ENCODE measurements at places on chromosomes 5 and 9. TPM values are rescaled to one million over a fixed set of nuclear protein-coding genes. Genes with fewer than 3 reads are reported as not detected.

- H3K36me3 ChIP-seq = no peaks in the 10 kb centered on the region
- peaks cover 10% of the 10 kb centered on the region for H3K4me1 ChIP-seq
- no peak overlapping the region for H3K27ac ChIP-seq
- peak overlapping the region; percentile 52 for H3K4me3 ChIP-seq
These were observed 19.5 kb upstream of the GOLPH3 start for GRCh38 chr5:32193591-32193990.

DNA sequence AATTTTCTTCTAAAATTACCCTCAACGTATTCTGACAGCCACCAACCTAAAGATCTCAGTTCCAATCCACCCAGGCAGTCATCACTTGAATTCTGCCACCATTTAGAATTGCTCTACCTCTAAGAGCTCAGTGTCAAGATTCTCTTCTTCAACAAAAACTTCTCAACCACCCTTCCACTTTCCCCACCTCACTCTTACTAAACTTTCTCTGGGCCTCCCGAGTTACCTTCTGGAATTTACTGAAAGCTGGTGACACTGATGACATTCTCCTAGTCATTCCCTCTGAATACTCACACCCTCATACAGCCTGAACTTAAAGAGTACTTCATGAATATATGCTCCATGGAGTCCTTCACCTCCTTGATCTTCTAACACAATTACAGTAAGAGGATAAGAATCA, 209.5 kb downstream of the TSSK1B start:
- H3K27me3 ChIP-seq = no peaks in the 10 kb centered on the region
- H3K4me3 ChIP-seq = no peak overlapping the region
- H3K27ac ChIP-seq = no peak overlapping the region
- peaks cover 4% of the 10 kb centered on the region for H3K4me1 ChIP-seq

Gene KIAA1958
- total RNA-seq = 5.8 TPM

GRCh38 chr9:98861781-98862504, 54.5 kb downstream of the GALNT12 start:
- peaks cover 5% of the 10 kb centered on the region for H3K36me3 ChIP-seq
- DNase-seq = peak; percentile 90
- H3K4me3 ChIP-seq = no peak overlapping the region
- peaks cover 25% of the 10 kb centered on the region for H3K27me3 ChIP-seq
- peaks cover 15% of the 10 kb centered on the region for H3K4me1 ChIP-seq

- H3K27me3 ChIP-seq = no peaks in the 10 kb centered on the region
- no peaks in the 10 kb centered on the region for H3K4me1 ChIP-seq
- H3K36me3 ChIP-seq = peaks cover 18% of the 10 kb centered on the region
- no peak for DNase-seq
These were observed 92.2 kb upstream of the SARDH start for GRCh38 chr9:133830310-133830709.

DNA sequence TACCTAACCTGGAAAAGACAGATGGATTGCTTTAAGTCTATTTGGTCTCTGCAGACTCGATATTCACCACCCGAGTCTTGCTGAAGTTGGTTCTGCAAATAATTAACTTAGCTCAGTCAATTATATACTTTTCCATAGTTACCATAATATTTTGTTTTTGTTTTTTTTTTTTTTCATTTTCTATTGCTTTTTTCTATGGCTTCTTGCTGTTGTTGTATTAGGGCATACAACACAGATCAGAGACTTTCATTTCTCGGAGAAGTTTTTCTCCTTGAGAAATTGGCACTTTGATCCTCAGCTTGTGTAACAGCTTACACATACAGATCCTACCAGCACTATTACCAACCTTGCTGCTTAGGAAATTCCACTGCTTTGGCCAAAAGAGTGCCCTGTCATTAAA, 88.0 kb downstream of the GPR21 start:
- no peak overlapping the region for H3K27ac ChIP-seq
- H3K4me1 ChIP-seq = no peaks in the 10 kb centered on the region
- H3K27me3 ChIP-seq = no peaks in the 10 kb centered on the region
- H3K36me3 ChIP-seq = peaks cover 4% of the 10 kb centered on the region
- no peak overlapping the region for H3K4me3 ChIP-seq

Gene BARX1
- total RNA-seq = not detected

Gene PCDHGC3
- total RNA-seq = 31.7 TPM

Gene CA9
- total RNA-seq = not detected

Gene ACER2
- 3.2 TPM for total RNA-seq

DNA sequence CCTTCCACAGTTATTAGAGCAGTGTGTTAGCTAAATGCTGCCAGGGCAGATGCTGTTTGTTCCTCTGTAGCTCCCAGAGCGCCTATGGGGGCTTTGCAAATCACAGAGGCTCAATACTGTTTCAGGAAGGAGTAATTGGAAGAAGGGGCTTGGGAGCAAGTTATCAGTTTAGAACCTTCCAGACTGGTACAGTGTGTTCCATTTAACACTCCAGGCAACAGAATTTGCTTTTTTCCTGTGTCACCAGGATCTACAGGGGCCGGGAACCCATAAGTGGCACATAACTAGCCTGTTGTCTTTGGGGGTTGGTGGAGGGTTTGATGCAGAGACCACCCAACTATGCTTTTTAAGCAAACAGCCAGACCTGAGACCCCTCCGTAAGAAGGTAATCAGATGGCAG, 307.3 kb upstream of the KCNN2 start:
- no peaks in the 10 kb centered on the region for H3K4me1 ChIP-seq
- DNase-seq = no peak
- no peak overlapping the region for H3K4me3 ChIP-seq
- no peak overlapping the region for H3K27ac ChIP-seq
- H3K27me3 ChIP-seq = peaks cover 14% of the 10 kb centered on the region

DNA sequence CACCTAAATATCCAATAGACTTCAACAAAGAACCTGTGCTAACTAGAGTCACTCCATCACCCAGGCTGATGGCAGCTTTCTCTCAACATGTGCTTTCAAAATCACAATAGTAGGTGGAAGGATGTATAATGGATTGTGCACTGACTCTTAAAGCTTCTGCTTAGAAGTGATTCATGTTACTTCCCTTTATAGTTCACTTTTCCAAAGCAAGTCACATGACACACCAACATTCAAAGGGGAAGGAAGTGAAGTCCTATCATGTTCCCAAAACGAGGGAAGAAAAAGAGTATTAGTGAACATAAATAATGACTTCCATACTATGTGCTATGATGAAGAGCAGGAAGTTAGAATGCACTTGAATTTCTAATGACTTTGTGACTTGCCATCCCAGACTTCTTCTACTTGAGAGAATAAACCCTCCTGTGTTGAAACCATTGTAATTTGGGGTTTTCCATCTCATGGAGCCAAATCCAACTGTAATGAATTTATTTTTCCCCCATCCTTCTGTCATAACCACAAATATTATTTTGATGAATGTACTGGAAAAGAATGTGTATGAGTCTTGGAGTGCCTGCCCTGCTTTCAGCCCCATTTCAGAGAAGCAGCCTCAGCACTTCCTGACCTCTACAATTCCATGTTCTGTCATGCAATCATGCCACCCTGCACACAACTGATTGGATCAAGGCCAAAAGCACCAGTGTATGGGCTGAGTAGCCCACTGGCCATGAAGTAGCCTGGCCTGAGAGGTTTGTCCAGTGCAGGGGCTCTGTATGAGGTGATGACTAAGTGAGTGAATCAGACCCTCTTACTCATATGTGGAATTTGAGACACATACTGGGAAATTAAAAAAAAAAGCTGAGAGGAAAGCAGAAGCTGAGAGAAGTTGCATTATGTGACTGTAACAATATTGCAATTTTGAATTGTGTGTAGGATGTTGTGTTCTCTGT, 525.9 kb upstream of the CLINT1 start:
- no peaks in the 10 kb centered on the region for H3K36me3 ChIP-seq
- H3K27ac ChIP-seq = peak overlapping the region; percentile 82
- no peaks in the 10 kb centered on the region for H3K27me3 ChIP-seq
- DNase-seq = peak; percentile 97
- H3K4me1 ChIP-seq = peaks cover 52% of the 10 kb centered on the region
- no peak overlapping the region for H3K4me3 ChIP-seq

DNA sequence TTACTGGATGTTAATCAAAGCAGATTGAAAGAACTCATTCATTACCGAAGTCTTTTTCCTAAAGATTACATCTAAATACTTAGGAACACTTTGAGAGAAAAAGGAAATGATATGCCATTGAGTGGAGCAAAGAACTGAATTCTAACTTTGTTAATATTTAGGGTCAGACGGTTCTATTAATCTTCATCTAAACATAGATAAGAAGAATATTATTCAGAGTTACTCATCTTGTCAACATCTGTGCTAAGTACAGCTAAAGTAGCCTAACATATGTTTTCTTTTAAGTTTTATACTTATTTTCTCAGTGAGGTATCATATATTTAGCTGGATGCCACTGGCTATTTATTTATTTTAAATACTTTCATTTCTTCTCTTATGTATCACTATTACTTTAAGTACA, 1763.7 kb downstream of the EFNA5 start:
- H3K4me1 ChIP-seq = no peaks in the 10 kb centered on the region
- no peaks in the 10 kb centered on the region for H3K36me3 ChIP-seq
- DNase-seq = no peak
- H3K27ac ChIP-seq = no peak overlapping the region
- H3K27me3 ChIP-seq = no peaks in the 10 kb centered on the region

Gene IDNK
- 19.7 TPM for total RNA-seq

DNA sequence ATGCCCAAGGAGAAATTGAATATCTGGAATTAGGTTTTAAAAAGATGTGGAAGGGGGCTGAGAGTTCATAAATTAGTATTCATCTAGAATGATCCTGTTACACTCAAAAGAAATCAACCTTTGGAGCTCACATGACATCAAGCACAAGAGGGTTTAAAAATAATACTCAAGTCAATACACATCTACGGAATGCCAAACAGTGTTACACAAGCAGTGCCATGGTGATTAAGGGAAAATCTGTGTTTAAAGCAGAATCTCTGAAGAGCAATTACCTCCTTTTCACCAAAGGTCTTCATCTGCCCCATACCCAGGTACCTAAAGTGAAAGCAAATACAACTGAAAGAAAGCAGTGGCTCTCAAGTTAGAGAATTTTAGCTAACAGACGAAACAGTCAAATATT, 261.6 kb downstream of the NFIB start:
- no peak overlapping the region for H3K27ac ChIP-seq
- H3K4me1 ChIP-seq = peaks cover 6% of the 10 kb centered on the region
- no peak for DNase-seq
- no peaks in the 10 kb centered on the region for H3K27me3 ChIP-seq

GRCh38 chr9:84978661-84979060, 309.1 kb downstream of the NTRK2 start:
- H3K4me3 ChIP-seq = no peak overlapping the region
- peak; percentile 36 for DNase-seq
- H3K4me1 ChIP-seq = peaks cover 6% of the 10 kb centered on the region
- no peaks in the 10 kb centered on the region for H3K36me3 ChIP-seq
- peak overlapping the region; percentile 58 for H3K27ac ChIP-seq
- no peaks in the 10 kb centered on the region for H3K27me3 ChIP-seq

DNA sequence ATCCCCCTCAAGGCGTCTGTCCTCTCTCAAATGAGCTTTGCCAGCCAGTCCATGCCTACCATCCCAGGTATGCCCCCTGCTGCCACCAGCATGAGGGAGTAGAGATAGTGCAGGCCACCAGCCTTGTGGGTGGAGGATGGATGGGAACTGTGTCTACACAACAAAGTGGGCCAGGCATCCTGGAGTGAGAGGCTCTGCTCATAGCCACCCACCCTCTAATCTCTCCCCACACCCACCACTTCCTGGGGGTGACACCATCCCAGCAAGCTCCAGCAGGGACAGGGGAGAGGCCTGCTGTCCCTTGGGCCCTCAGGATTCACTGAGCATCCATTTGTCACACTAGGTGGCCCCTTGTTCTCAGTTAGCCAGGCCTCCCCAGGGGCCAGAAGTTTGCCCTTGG, 25.5 kb upstream of the FOXI1 start:
- H3K27ac ChIP-seq = no peak overlapping the region
- no peak for DNase-seq
- H3K27me3 ChIP-seq = no peaks in the 10 kb centered on the region
- H3K4me3 ChIP-seq = no peak overlapping the region
- no peaks in the 10 kb centered on the region for H3K4me1 ChIP-seq
- no peaks in the 10 kb centered on the region for H3K36me3 ChIP-seq

DNA sequence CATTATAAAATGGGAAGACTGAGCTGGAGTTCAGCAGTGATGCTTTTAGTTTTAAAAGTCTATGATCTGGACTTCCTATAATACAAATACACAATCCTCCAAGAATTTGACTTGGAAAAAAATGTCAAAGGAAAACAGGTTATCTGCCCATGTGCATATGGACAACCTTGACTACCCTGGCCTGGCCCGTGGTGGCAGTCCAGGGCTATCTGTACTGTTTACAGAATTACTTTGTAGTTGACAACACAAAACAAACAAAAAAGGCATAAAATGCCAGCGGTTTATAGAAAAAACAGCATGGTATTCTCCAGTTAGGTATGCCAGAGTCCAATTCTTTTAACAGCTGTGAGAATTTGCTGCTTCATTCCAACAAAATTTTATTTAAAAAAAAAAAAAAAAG, 17.3 kb downstream of the MOCS2 start:
- peaks cover 7% of the 10 kb centered on the region for H3K4me1 ChIP-seq
- peak overlapping the region; percentile 37 for H3K27ac ChIP-seq

Gene DRD1
- not detected for total RNA-seq

- H3K36me3 ChIP-seq = no peaks in the 10 kb centered on the region
- DNase-seq = no peak
- H3K4me1 ChIP-seq = no peaks in the 10 kb centered on the region
- H3K4me3 ChIP-seq = no peak overlapping the region
- no peaks in the 10 kb centered on the region for H3K27me3 ChIP-seq
These were observed 110.9 kb upstream of the PRRC1 start for GRCh38 chr5:127406326-127407121.

- H3K4me3 ChIP-seq = peak overlapping the region; percentile 24
- H3K36me3 ChIP-seq = no peaks in the 10 kb centered on the region
- H3K4me1 ChIP-seq = peaks cover 39% of the 10 kb centered on the region
- H3K27me3 ChIP-seq = no peaks in the 10 kb centered on the region
- peak overlapping the region; percentile 16 for H3K27ac ChIP-seq
These were observed 120.4 kb upstream of the CPEB4 start for GRCh38 chr5:173767574-173768266.
